Vagina (tissue), 2 donors: ENCODE measurements at places on chromosomes 13 and 19.

GRCh38 chr13:94640721-94641120, 39.1 kb downstream of the GPR180 start:
- DNase-seq, result no peak

DNA sequence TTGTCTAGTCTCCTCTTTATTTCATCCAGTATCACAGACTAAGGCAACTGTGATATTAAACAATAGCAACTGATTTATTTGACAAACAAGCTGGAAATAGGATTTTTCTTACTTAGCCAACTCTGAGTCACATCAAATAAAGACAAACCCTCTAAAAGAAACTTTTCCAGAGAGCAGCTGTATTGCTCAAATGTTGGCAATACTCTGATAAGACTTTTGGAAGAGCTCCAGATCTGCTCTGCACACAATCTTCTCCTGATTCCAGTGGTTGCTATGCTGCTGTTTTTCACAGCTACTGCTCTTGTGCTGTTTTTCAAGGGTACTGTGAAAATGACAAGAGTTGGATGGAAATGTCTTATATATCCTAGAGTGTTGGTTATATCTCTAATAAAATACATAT, 1479.2 kb downstream of the SLITRK5 start:
- no peak for DNase-seq

DNA sequence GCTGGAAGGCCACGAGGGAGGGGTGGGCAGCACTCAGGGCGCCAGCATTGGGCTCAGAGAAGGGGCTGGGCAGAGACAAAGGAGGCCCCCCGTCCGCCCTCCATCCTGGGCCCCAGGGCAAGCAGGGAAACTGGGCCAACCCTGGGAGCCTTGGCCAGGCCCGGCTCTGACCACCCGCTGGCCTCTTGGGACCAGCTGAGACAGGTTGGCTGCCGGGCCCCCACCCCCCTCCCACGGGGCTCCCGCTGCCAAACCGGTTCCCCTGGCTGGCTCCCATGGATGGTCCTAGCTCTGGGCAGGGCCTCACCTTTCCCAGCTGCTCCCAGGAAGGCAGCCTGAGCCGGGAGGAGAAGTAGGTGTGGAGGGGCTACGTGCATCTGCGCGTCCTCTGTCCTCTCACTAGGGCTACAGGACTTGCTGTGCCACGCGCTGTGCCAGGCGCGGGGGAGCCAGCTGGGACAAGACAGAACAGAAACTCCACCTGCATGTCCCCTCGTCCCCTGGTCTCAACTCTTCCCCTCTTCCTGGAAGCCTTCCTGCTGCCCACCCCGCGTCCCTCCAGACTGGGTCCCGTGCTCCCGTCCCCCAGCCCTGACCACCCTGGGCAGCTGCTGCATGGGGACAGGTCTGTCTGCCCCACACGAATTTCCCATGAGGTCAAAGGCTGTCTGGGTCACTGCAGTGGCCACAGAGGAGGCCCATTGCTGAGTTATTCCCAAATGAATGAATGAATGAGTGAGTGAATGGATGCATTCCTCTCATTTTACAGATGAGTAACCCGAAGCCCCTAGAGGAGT, 29.1 kb upstream of the NCCRP1 start:
- DNase-seq, result no peak

DNA sequence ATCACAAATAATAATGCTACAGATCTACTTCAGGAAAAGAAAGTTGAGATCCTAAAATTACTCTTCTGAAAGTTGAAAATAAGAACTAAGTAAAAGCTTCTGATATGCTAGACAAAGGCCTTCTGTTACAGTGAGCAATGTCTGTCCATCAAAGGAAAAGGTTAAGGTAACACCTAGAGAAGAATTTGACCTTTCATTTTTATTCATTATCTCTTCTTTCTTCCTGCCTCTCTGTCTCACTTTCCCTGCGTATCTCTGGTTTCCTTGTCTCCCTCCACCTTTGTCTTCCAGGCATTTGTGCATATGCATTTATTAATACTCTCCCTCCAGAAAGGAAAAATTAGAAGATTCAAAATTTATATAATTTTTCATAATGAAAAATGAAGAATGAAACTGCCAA, 49.0 kb downstream of the ZAR1L start:
- DNase-seq, result no peak

DNA sequence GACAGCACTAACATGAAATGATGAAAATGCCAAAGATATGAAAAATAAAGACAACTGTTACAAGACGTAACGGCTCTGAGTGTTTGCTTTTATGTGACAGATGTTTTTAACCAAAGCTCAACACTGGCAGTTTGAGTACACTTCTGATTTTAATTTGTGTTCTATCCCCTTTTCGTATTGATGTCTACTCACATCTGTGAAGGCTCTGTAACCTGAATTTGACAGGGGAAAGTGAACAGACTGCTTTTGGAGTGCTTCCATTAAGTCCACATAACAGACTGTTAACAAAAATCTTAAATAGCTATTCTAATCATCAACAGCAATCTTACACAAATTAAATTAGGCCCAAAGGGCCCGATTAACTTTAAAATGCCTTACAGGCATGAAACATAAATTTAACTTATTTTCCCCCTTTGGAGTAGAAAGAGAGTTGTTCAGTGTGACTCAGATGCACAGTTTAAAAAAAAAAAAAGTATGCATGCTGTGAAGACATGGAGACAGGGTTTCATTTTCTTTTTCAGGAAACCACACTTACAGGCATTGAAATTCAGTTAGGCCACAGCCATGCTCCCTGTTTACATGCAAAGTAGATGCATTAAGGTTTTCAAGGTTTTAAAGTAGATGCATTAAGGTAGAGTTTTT, 16.3 kb upstream of the RNASEH2B start:
- no peak for DNase-seq

- no peak for DNase-seq
Observed at GRCh38 chr13:113814435-113814821, 49.4 kb downstream of the GAS6 start.

- no peak for DNase-seq
Observed at GRCh38 chr13:30017880-30018279, 167.5 kb upstream of the UBL3 start.

DNA sequence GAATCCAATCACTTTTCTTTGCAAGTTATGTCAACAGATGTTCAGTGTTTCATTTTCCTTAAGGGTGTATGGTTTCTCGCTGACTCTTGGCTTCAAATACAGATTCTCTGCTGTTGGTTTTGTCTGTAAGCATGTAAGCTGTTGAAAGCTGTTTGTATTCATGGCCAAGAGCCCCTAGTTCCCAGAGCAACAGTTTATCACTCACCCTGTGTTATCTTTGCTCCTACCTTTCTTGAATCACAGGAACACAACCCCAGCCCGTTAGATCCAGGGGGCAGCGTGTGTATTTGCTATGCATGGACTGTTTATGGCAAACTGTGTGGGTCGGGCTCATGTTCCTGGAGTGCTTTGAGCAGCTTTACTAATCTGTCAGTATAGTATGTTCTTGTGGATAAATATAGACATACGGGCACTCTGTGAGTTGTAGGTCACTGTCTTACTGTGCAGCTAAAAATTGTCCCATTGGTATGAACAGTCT, 28.9 kb downstream of the FRY start:
- no peak for DNase-seq

DNA sequence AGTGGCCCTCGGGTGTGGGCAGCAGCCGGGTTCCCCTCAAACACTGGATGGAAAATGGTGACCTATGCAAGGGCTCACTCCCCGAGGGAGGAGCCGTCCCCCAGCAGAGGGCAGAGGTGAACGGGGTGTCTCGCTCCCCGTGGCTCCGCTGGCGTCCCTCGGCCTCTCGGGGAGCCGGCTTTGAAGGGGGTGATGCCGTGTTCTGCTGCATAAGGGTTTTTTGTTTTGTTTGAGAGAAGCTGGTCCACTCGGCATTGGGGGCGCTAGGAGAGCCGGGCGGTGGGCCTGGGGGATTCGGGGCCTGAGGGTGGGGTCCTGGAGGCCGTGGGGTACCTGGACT, 4.0 kb downstream of the EFNA2 start:
- DNase-seq, result no peak

GRCh38 chr19:4044990-4045465, 21.7 kb downstream of the ZBTB7A start:
- no peak for DNase-seq

DNA sequence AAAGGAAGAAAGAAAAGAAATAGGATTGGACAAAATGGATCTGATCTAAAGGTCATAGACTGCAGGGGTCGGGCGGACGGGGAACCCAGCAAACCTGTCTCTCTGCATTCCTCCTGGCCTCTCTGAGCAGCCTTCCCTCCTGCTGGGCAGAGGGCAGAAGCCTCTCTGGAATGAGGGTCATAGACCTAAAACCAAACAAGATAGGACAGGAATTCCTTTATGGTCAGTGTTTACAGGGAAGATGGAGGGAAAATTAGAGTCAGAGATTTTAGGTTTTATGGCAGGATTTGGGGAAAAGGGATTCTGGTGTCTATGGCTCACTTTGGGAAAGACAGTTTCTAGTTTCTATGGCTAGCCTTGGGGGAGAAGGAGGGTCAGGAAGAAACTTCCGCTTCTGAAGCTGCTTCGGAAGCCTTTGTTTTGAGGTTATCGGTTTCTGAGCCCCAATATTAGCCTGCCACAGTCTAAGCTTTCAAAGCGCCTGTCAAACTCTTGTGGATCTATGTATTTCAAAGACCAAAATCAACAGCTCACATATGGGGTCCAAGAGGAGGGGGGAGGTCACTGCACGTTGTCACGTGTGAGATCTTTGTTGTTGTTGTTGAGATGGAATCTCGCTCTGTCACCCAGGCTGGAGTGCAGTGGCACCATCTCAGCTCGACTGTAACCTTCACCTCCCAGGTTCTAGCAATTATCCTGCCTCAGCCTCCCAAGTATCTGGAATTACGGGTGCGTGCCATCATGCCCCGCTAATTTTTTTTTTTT, 18.9 kb upstream of the DPRX start:
- DNase-seq, result no peak

DNA sequence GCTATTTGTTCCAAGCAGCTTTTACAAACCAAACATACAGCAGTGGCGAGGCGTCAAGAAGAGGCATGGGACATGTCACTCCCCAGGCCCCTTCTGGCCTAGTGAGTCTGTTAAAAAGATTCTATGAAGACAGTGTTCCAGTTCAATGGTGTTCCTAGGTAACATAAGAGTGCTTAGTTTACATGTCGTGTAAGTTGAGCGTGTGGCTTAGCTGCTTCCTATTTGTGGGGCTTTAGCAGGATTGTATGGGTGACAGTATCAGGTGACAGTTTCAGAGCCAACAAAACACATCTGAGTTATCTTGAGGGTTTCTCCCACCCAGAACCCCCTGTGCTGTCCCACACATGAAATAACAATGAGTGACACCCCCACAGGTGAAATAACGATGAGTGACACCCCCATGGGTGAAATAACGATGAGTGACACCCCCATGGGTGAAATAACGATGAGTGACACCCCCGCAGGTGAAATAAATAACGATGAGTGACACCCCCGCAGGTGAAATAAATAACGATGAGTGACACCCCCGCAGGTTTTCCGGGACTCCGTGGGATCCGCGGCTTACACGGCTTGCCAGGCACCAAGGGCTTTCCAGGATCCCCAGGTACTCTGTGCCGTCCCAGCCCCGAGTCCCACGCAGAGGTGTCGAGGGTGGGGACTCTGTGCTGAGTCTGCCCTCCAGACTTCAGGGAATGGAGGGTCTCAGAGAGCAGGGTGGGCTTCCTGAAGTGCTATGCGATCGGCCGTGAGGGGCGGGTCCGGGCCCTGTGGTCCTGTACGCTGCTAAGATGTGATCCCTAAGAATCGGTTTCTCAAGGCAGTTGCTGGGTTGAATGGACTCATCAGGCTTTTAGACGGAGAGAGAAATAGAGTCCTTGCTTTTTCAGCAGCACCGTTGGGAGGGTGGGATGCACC, 68.6 kb downstream of the RAB20 start:
- DNase-seq, result no peak

DNA sequence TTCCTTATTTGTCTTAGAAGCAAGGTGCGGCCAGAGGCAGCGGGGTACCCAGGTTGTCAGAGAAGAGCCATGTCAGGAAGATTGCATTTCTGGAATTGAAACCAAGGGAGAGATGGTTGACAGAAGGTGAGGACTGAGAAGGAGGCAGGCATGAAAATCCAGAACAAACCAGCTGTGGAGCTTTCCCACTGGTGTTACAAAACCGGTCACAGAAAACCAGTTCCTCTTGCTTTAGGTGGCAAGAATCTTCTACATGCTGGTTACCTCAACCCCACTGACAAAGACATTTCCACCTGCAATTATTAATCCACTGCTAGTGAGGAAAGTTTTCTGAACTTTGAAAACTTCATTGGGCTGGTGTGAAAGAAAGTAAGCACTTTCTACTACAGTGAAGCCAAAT, 64.0 kb upstream of the MED4 start:
- DNase-seq, result no peak
